ENCODE measurements at places on chromosomes 2 and 18.

GRCh38 chr2:230772156-230772555 lies 59.5 kb downstream of the CAB39 start:
- no peak for DNase-seq

- no peak for DNase-seq
These were observed 33.4 kb downstream of the SLC66A2 start for GRCh38 chr18:79917853-79918614.

DNA sequence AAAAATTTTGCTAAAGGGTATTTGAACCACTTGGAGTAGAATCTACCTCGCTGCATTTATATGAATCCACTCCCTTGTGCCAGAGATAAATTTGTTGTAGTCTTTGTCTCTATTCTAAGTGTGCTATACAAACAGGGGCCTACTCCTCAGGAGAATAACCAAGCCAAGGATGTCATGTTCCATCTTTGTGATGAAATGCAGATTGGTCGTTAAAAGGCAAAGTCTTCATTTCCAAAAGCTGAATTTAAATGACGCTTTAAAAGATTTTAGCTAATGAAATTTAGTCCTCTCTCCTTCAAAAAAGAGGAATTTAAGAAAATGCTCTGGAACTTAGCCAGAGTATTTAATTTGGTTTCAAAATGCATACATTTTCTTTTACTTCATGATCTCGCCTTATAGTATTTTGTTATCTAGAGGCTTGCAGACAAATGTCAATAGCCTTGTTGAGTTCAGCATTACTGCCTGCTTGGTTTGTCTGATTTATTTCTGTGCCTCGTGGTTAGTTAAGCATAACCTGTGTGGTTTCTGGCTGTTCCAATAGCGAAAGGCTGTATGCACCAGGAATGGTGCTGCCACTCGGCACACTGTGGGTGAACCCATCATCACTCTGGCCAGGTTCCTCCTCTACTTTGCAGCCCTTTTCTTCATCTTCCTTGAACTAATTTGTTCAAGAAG lies 417.6 kb downstream of the ZNF521 start:
- no peak for DNase-seq

GRCh38 chr2:219400562-219400961 lies 12.8 kb upstream of the DNPEP start:
- DNase-seq, result no peak

DNA sequence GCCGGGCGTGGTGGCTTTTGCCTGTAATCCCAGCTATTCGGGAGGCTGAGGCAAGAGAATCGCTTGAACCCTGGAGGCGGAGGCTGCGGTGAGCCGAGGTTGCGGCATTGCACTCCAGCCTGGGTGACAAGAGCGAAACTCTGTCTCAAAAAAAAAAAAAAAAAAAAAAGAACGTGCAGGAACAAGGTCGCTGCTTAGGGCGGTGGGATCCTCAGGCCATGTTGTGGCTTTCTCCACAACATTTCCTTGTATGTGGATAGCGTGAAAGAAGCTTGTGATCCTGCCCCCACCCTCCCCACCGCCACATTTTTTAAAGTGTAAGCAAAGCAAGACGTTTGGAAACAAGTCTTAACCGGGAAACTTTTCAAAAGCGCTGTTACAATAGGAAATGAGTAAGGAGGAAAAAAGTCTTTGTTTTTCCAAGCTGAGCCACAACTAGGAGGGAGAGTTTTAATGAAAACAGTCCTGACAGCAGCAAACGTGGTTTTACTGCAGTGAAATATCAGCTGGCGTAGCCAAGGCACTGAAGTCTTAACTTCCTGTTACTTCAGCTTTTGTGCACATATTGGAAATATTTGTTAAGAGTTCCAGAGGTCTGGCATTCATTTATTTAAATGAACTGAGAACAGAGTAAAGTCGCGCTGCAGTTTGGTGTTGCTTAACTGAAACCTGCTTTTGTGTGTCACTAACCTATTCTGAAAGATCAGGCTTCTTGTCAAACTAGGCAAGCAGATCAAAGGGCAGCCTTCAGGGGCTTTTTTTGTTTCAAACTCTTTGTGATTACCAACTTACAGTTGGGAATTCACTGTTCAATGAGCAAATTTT lies 3.8 kb downstream of the TGIF1 start:
- no peak for DNase-seq

DNA sequence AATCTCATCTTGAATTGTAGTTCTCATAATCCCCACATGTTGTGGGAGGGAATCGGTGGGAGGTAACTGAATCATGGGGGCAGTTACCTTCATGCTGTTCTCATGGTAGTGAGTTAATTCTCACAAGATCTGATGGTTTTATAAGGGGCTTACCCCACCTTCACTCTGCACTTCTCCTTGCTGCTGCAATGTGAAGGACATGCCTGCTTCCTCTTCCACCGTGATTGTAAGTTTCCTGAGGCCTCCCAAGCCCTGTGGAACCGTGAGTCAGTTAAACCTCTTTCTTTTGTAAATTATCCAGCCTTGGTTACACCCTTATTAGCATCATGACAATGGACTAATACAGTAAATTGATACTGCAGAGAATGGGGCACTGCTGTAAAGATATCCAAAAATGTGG lies 57.9 kb downstream of the SCN7A start:
- DNase-seq, result no peak

DNA sequence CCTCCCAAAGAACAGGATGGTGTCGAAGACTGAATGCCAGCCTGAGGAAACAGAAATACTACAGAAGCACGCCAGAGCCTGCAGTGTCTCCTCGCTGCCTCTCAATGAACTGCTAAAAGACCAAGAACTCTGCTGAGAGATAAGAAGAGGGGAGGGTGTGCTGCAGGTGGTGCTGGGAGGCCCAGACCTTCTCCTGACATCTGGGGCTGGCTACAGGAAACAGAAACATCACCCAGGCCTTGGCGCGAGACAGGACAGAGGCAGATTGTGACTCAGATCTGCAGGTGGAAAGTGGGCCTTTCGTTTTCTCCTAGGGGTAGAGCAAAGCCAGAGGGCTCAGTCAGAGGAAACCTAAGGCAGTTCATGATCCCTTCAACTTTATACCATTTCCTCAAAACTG lies 250.3 kb upstream of the TCF4 start:
- DNase-seq, result no peak

DNA sequence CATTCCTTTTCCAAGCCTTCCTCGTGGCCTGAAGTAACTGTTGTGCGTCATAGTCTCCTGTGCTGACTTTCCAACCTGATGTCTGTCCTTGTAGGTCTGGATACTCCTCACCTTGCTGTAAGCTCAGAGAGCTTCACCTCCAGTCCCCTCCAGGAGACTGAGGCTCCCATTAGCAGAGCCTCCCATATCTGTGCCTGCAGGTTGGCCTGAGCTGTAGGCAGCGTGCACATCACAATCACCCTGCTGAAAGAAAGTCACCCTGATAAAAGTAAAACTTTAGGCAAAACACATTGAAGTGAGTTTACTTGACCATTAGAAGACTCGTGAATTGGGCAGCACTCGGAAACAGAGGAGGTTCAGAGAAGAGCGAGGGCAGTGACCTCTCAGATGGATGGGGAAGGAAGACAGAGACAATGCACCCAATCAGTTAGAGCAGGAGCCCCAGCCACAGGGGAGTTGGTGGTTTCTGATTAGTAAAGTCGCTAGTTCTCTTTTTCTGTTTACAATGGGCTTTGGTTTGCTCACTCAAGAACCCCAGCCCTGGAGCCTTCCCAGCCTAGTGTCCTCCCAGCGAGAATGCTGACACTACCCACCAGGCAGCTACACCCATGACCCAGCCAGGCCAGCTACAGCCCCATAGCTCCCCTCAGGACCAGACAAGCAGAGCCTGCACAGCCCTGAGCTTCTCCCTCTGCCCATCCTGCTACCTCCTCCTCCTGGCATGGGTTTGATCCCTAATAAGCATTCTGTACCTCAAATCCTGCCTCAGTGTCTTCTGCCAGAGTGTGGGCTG lies 12.1 kb upstream of the TPO start:
- DNase-seq, result no peak

GRCh38 chr18:29309366-29309765 lies 1132.4 kb upstream of the CDH2 start:
- no peak for DNase-seq

DNA sequence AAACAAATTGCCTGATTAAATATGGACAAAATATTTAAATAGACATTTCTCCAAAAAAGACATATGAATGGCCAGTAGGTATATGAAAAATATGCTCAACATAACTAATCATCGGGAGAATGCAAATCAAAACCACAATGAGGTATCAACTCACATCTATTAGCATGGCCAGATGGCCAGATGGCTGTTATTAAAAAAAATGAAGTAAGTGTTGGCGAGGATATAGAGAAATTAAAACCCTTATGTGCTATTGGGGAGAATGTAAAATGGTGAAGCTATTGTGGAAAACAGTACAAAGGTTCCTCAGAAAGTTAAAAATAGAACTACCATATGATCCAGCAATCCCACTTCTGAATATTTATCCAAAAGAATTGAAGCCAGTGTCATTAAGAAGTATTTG lies 272.3 kb upstream of the ZNF804A start:
- no peak for DNase-seq

- DNase-seq, result no peak
These were observed 833.0 kb downstream of the TMEM182 start for GRCh38 chr2:103594823-103595222.

- DNase-seq, result no peak
These were observed 87.8 kb upstream of the RBMS1 start for GRCh38 chr2:160581448-160581847.

GRCh38 chr2:218733171-218734021 lies 22.8 kb downstream of the TTLL4 start:
- no peak for DNase-seq

DNA sequence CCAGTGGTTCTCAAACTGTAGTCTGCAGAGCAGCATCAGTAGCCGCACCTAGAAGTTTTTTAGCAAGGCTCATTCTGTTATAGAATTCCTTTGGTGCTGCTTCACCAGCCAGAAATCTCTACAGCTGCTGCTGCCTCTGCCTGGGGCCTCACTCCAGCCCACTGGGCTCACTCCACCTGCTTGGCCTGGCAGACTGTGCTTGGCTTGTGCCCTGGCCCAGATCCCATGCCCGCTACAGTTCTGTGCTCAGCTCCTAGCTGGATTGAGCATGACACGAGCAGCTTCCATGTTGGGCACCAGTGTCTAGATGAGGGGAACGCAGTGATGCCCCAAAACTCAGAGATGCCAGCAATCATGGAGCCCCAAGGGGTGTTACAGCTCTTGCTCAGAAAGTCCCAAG lies 22.6 kb downstream of the MAPK4 start:
- DNase-seq, result no peak

DNA sequence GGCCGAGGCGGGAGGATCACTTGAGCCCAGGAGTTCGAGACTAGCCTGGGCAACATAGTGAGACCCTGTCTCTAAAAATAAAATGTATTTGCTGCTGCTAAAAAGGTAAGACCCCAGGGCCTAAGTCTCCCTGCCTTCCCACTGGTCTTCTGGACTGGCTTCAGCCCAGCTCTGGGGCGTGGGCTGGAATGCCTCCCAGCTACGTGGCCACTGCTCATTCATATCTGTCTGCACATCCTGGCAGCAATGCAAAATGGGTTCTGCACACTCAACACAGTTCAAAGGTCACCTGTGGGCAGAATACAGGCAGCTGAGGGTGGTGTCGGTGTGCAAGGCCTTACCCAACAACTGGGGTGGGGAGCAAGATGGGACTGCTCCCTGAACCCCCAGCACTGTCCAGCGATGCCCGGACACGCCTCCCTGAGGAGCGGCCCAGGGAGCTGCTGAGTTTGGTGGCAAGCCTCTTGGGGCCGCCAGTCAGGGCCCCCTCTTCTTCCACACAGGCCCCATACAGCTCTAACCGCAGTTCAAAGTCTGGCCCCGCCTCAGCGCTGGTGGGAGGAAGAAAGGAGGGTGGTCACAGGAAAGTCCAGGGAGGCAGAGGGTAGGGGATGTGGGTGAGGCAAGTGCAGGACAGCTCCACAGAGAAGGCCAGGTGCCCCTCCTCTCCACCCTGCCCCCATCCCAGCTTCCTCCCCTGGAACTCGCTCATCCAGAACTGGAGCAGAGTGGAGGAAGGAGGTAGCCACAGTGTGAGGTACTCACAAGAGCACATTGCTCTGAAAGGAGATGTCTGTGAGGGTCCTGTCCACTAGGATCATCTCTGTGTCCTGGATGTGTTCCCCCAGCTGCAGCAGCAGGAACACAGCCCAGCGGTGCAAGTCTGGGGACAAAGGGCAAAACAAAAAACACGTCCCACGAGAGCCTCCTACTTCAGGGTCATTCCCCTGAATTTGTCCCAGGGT lies 8.2 kb downstream of the WDR54 start:
- DNase-seq, result no peak

GRCh38 chr2:157170299-157170698 lies 87.2 kb upstream of the GALNT5 start:
- no peak for DNase-seq

DNA sequence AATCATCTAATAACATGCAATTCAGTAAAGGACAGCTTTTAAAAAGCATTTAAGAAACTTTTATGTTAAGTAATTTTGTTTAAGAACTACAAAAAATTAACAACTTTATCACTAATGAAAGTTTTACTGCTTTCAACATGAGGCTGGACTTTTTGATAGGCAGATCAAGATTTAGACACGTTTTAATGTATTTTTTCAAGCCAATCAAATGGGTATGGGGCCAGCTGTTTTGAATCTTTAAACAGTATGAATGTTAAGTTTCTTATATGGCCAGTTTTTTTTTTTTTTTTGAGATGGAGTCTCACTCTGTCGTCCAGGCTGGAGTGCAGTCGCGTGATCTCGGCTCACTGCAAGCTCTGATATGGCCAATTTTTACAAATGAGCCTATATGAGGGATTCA lies 73.1 kb downstream of the ST6GAL2 start:
- DNase-seq, result no peak

DNA sequence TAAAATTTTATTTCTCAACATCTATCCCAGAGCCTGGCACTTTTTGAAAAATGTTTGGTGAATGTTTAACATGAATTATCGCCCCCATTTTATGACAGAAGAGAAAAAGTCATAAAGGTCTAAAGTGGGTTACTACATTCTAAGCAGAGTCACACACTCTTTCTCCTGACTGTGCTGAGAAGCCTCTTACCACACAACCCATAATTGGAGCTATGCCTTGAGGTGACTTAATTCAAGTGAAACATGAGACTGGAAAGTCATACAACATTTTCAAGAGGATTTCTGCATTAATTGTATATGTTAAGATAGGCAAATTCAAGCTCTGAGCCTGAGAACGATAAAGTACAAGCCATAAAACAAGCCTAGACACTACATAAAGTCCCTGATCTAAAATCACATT lies 3.1 kb upstream of the DSEL start:
- DNase-seq, result no peak

DNA sequence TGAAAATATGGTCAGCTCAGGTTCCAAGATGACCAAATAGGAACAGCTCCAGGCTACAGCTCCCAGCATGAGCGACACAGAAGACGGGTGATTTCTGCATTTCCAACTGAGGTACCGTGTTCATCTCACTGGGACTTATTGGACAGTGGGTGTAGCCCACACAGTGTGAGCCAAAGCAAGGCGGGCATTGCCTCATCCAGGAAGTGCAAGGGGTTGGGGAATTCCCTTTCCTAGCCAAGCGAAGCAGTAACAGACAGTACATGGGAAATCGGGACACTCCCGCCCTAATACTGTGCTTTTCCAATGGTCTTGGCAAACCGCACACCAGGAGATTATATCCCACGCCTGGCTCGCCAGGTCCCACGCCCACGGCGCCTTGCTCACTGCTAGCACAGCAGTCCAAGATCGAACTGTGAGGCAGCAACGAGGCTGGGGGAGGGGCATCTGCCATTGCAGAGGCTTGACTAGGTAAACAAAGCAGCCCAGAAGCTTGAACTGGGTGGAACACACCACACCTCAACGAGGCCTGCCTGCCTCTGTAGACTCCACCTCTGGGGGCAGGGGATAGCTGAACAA lies 57.5 kb downstream of the WDPCP start:
- DNase-seq, result no peak

- DNase-seq, result no peak
These were observed 455.4 kb downstream of the NUP35 start for GRCh38 chr2:183579686-183580085.

GRCh38 chr2:210337159-210337558 lies 22.2 kb upstream of the MYL1 start:
- no peak for DNase-seq
